AG08395 (cell line): ENCODE measurements at places on chromosomes 3 and 15.

- DNase-seq, result no peak
Observed at GRCh38 chr15:101122266-101122665, 129.6 kb downstream of the CHSY1 start.

GRCh38 chr15:90085565-90085964 is 16.7 kb downstream of the IDH2 start:
- DNase-seq, result no peak

GRCh38 chr15:67564968-67565345 is 22.5 kb downstream of the MAP2K5 start:
- DNase-seq, result no peak

DNA sequence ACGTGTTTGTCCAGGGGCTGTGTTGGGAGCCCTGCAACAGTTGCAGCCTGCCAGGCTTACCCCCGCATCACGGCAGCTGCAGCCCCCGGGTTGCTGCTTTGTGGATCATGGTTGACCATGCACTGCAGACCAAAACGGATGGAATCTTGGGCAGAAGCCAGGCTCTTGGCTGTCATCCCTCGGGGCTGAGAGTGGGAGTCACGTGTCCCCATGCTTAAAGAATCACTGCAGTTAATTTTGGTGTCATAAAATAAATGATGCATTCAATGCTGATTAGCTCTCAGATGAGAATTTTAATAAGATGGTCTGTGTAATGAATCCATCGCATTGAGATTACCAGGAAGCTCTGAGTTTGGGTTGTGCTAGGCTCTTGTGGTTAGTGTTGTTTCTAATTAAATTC is 115.6 kb downstream of the CHDH start:
- DNase-seq, result peak; percentile 45

DNA sequence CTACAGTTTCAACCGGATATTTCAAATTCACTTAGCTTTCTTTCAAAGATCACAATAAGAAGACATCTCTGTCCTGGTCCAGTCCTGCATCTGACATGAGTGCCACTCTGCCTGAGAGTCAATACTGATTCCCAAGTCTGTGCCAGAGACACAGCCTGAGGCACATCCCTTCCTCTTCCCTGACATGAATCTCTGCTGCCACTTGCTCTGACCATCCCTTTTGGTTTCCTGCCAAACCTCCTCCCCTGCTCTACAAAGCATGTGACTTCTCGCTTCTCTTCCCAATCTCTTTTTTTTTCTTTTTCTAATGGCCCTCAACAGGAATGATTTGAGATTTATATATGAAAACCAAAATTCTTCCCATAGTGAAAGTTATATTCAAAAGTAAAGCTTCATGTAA is 117.9 kb downstream of the MECOM start:
- no peak for DNase-seq

DNA sequence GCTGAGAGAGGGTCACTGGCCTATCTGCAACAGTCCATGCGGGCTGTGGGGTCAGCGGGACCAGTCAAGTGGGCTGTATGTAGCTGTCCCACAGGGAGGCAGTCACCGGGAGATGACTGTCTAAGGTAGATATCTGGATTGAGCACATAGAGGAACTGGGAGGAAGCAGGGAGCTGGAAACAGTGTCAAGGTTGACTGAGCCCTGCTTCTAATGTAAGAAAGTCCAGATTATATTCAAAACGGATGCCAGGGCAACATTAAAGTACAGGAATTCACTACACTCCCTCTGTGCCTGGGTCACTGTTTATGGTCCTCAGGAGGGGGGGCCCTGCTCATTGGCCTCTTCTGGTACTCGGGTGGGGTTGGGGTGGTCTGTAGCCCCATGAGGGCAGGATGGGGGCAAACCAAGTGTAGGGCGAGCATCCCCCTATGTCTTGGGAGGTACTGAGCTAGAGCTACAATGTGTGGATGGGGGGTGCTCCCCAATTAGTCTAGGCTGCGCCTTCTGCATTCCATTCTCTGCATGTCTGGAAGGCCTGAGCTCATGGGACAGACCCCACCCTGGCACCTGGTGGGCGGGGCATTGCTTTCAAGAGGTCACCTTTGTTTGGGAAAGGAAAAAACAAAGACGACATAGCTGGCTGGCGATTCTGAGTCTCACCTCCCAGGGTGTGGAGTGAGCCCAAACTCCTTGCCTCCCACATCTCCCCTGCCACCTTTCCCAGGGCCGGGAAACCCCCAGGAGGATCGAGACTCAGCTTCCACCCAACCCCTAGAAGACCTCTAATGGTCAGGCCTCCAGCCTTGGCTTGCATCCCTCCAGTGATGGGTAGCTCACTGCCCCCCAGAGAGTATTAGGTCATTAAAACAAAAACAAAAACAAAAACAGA is 45.1 kb upstream of the C15orf39 start:
- no peak for DNase-seq

- no peak for DNase-seq
Observed at GRCh38 chr3:175355801-175356335, 496.7 kb downstream of the NAALADL2 start.

DNA sequence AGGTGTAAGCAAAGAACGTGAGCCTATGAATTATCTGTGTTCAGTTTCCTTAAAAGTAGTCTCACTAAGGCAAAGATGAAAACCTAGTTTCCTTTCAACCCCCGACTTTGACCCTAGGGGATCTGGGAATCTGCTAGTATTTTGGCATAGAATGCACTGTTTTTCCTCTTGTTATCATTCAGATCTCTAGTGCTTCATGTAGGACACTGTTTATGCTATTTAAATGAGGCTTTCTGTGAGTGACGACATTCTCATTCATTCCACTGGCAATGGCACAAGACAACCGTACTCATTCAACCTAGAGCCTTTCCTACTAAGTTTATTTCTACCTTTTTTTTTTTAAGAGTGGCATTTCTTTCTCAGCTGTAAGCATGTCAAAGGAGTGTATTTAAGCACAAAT is 67.0 kb downstream of the CHAC1 start:
- DNase-seq, result no peak

GRCh38 chr3:2023959-2024358 is 74.7 kb upstream of the CNTN4 start:
- DNase-seq, result no peak

DNA sequence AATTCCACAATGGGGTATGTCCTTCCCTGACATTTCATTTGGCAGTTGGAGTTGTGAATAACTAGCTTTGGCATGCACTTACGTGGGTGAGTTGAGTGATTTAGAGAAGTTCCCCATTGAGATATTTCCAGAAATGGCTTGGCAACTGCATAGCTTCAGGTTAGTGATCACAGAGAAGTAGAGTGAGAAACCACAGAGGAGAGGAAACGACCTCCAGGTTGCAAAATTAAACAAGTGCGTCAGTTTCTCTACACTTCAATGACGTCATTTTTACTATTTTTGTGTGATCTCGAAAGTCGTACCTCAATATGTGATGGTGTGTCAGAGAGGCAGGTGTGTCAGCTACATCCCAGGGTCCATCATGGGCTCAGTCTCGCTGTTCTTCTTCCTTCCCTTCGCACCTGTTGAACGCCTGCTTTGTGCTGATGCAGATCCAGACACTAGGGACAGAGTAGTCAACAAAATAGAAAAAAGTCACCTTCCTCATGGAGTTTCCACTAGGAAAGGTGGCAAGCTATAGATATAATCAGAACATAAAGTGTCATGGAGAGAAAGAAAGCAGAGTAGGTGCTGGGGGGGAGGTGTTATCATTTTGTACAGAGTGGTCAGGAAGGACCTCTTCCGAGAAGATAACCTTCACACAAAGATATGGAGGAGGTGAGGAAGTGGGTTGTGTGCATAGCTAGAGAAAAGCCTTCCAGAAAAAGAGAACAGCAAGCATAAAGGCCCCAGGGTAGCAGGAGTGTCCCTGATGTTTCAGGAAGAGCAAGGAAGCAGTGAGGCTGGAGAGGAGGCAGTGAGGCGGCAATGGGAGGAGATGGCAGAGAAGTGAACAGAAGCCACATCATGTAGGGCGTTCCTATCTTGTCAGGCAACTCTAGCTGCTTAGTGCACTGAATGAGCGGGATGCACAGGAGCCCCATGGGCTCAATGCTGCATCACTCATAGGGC is 75.6 kb downstream of the MCTP2 start:
- no peak for DNase-seq

DNA sequence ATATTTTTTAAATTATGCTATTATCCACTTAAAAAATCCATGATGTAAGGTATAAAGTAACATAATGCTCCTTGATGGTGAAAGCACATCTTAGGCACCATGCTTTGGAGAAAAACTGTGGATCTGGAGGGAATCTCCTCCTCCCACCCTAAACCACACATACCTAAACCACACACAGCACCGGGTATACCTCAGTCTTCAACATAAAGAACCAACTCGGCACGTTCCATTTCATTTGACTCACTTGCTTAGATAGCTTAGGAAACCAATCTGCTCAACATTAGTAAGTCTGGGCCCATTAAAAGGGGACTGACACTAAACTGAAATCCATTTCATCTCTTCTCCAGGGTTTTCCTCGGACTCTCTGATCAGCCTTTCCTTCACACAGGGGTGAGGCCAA is 945.7 kb upstream of the CFAP20DC start:
- DNase-seq, result no peak

- DNase-seq, result no peak
Observed at GRCh38 chr15:63407612-63408011, 26.0 kb upstream of the CA12 start.

DNA sequence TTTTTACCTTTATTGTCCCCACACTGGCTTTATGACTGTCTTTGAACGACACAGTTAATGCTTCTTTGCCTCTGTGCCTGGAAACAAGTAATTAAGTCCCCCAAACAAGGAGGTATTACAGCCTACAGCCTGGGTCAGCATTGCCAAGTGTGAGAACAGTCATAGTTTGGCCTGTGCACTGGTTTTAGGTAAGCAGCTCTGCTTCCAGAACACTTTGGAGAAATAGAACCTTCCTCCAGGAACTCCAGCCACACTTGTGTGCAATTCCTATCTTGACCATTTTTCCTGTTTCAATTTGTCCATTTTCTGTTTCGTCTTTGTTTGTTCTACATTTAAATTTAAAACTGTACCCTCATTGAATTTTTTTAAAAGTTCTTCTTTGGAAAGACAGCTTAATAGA is 568.2 kb downstream of the TUSC7 start:
- DNase-seq, result no peak

DNA sequence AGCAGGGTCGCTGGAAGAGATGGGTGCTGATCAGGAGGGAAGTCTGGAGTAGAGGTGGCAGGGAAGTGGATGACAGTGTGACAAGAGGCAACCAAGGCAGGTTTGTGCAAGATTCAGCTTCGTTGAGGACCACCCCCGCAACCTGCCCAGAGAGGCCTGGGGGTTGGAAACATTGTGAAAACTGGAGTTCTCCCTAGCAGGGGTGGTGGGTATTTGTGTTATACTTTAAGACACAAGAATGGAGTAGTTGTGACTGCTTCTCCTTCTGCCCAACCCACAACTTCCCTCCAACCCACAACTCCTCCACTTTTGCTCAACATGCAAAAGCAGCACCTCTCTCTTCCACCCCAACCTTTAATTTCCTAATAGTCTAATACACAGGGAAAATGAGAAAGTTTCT is 8.6 kb upstream of the ARNT2 start:
- no peak for DNase-seq

GRCh38 chr15:83999396-84000135 is 236.0 kb upstream of the GOLGA6L4 start:
- DNase-seq, result no peak
